ENCODE measurements at places on chromosomes 5 and 9. TPM values are rescaled to one million over a fixed set of nuclear protein-coding genes. Genes with fewer than 3 reads are reported as not detected.

C5orf52 gene
- polyA plus RNA-seq = not detected

MYOZ3 gene
- 12.5 TPM for polyA plus RNA-seq

C5orf58 gene
- 0.35 TPM for polyA plus RNA-seq

PCDHAC1 gene
- polyA plus RNA-seq = 0.22 TPM

ZCCHC10 gene
- 21.4 TPM for polyA plus RNA-seq

ANKRD20A1 gene
- polyA plus RNA-seq = not detected

DNA sequence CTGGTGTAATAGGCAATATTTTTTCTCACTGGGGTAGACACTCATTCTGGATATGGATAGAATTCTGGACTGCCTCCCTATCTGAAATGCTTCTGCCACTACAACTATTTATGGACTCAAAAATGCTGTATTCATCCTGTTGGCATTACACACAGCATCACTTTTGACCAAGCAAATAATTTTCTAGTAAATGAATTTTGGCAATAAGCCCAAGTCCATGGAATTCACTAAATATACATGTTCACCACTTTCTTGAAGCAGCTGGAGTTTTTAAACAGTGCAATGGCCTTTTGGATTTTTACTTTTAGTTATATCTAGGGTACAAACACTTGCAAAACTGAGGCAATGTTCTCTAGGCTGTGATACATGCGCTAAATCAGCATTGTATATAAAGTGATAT is 724.9 kb upstream of the EDIL3 start:
- DNase-seq = no peak

GRCh38 chr9:4864234-4864661 is 71.5 kb downstream of the RCL1 start:
- no peak for DNase-seq

DNA sequence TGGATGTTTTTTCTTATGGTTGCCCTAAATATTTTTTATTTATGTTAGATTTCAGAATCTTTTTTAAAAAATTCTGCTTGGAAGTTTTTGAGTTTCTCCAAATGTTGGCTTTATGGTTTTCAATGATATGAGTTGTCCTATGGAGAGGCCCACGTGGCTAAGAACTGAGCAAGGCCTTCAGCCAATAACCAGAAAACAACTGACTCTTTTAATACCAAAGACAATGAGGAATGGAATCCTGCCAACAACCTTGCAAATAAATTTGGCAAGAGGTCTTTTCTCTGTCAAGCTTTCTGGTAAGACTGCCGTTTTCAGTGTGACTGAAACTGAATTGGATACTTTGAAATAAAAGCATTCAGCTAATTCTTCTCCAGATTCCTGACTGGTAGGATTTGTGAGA is 1740.1 kb upstream of the WWC1 start:
- no peak for DNase-seq

- no peak for DNase-seq
Measured at GRCh38 chr9:13431222-13431536, 151.7 kb upstream of the MPDZ start.

- no peak for DNase-seq
Measured at GRCh38 chr5:66039296-66039695, 104.8 kb upstream of the SREK1 start.

- no peak for DNase-seq
Measured at GRCh38 chr9:131808291-131808690, 68.4 kb upstream of the RAPGEF1 start.

GRCh38 chr9:123615381-123615780 is 259.4 kb downstream of the CRB2 start:
- no peak for DNase-seq

All from hindlimb muscle (tissue), 1 donor.